ENCODE measurements at places on chromosomes 11 and 22.

DNA sequence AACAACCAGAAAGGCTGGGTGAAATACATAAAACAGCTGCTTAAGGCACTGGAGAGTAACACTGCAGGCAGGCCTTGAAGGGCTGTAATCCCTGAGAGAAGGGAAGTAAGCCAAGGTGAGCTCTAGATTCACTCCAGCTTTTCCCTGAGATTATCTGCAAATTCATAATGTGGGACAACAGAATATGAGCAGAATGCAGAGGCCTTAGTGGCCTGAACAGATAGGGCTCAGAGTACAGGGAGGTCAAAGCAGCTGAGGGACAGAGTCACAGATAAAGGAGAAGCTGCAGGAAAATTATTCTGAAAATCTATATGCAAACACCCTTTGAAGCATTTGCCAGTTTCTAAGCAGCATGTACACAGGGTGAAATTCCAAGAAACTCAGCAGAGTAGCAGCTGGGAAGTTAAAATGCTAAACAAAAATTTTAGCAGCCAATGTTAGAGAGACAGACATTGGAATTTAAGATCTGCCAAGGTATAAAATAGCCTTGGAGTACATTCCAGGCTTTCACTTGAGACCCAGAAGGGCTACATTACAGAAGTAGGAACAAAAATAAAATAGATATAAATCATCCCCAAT lies 48.1 kb upstream of the CWF19L2 start:
- H3K4me1 ChIP-seq = no peaks in the 10 kb centered on the region
- H3K27ac ChIP-seq = no peak overlapping the region

DNA sequence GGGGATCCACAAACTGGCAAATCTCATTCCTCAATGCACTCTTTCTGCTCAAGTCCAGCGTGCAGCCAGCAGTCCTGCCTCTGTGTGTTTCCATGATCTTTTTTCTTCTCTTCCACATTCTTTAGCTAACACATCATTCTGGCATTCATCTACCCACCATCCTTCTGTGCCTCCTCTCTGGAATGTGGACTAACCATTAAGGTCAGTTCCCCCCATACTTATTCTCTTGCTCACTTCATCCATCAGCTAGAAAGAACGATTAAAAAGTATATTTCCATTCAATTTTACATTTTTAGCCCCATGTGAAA lies 7.8 kb downstream of the KIRREL3 start:
- no peak overlapping the region for H3K4me3 ChIP-seq
- H3K27me3 ChIP-seq = no peaks in the 10 kb centered on the region
- DNase-seq = no peak
- H3K36me3 ChIP-seq = no peaks in the 10 kb centered on the region
- H3K27ac ChIP-seq = no peak overlapping the region

GRCh38 chr11:86047275-86047991 lies 21.5 kb downstream of the PICALM start:
- H3K4me1 ChIP-seq = no peaks in the 10 kb centered on the region
- no peak overlapping the region for H3K4me3 ChIP-seq
- no peak for DNase-seq
- H3K27ac ChIP-seq = no peak overlapping the region
- H3K27me3 ChIP-seq = no peaks in the 10 kb centered on the region

DNA sequence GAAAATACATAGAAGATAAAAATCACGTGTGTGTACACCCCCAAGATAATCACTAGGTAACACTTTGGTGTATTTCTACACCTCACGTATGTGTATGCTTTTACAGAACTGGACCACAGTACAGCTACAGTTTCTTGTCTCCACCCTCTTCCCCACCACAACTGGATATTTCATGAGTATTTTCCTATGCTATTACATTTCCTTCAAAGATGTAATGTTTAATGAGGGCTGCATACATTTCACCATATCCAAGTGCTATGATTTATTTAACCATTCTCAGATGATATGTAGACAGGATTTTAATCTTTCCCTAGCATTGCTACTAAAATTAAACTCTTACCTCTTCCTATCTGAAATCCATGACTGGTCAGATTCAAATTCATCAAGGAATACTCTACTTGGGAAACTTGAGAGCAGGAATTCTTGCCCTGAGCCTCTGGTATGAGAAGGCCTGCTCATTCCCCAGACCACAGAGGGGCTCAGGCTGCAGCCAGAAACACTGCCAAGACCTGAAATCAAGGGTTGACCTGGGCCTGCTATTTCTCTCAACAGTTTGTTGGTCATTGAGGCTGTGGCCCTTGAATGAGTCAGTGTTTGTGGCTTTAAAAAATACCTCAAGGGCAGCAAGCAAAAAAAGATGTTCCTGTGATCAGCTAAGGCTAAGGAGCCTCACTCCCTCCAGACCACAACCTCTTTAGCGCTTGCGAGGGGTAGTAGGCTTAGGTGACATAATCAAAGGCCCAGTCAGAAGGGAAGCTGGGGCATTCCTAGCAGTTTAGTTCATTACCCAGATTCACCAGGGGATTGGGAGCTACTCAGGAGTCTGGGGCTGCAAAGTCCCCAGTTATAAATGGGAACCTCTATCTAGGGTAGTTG lies 55.5 kb downstream of the ABTB2 start:
- no peak for DNase-seq
- H3K4me1 ChIP-seq = peaks cover 28% of the 10 kb centered on the region
- no peak overlapping the region for H3K4me3 ChIP-seq

DNA sequence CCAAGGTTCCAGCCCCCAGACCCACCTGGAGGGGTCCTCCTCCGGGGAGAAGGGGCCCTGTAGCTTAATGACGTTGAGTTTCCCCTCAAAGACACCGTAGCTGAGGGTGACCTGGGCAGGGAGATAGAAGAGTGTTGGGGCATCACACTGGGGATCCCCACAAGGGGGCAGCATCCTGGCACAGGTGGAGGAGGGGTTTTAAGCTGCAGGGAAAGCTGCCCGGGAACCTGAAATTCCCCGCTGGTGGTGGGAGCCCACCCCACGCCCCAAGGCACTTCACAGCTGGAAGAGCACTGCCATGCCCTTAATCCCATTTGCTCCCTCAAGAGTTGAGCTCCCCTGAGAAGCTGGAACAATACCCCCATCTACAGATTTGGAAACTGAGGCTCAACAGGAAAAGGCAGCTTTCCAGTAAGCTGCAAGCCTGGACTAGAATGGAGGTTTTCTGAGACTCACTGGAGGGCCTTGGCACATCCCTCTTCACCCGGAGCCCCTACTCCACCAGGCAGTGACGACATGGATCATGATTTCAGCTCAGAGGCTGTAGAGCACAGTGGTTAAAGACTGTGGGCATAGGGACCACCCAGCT lies 13.7 kb downstream of the MFNG start:
- peaks cover 57% of the 10 kb centered on the region for H3K36me3 ChIP-seq
- peak; percentile 54 for DNase-seq
- H3K27ac ChIP-seq = peak overlapping the region; percentile 91
- no peak overlapping the region for H3K4me3 ChIP-seq

GRCh38 chr22:23536821-23537345 lies 43.2 kb downstream of the IGLL1 start:
- H3K27me3 ChIP-seq = peaks cover 2% of the 10 kb centered on the region
- no peak for DNase-seq

- DNase-seq = no peak
- peaks cover 55% of the 10 kb centered on the region for H3K27me3 ChIP-seq
- H3K4me1 ChIP-seq = peaks cover 9% of the 10 kb centered on the region
- no peak overlapping the region for H3K27ac ChIP-seq
- H3K4me3 ChIP-seq = no peak overlapping the region
- no peaks in the 10 kb centered on the region for H3K36me3 ChIP-seq
Observed at GRCh38 chr11:13964771-13965074, 2.2 kb downstream of the SPON1 start.

- no peaks in the 10 kb centered on the region for H3K36me3 ChIP-seq
- H3K27ac ChIP-seq = no peak overlapping the region
- H3K27me3 ChIP-seq = peaks cover 3% of the 10 kb centered on the region
- H3K4me3 ChIP-seq = no peak overlapping the region
- DNase-seq = no peak
Observed at GRCh38 chr22:48076008-48076407, 1313.6 kb downstream of the TBC1D22A start.

- no peaks in the 10 kb centered on the region for H3K36me3 ChIP-seq
- H3K27ac ChIP-seq = no peak overlapping the region
- H3K4me1 ChIP-seq = no peaks in the 10 kb centered on the region
- DNase-seq = no peak
- peaks cover 13% of the 10 kb centered on the region for H3K27me3 ChIP-seq
- H3K4me3 ChIP-seq = no peak overlapping the region
Observed at GRCh38 chr11:133787379-133788141, 57.8 kb downstream of the SPATA19 start.

GRCh38 chr11:103367650-103368049 lies 258.4 kb downstream of the DYNC2H1 start:
- H3K4me3 ChIP-seq = no peak overlapping the region
- H3K27me3 ChIP-seq = no peaks in the 10 kb centered on the region
- no peaks in the 10 kb centered on the region for H3K4me1 ChIP-seq
- no peaks in the 10 kb centered on the region for H3K36me3 ChIP-seq
- DNase-seq = no peak
- no peak overlapping the region for H3K27ac ChIP-seq

DNA sequence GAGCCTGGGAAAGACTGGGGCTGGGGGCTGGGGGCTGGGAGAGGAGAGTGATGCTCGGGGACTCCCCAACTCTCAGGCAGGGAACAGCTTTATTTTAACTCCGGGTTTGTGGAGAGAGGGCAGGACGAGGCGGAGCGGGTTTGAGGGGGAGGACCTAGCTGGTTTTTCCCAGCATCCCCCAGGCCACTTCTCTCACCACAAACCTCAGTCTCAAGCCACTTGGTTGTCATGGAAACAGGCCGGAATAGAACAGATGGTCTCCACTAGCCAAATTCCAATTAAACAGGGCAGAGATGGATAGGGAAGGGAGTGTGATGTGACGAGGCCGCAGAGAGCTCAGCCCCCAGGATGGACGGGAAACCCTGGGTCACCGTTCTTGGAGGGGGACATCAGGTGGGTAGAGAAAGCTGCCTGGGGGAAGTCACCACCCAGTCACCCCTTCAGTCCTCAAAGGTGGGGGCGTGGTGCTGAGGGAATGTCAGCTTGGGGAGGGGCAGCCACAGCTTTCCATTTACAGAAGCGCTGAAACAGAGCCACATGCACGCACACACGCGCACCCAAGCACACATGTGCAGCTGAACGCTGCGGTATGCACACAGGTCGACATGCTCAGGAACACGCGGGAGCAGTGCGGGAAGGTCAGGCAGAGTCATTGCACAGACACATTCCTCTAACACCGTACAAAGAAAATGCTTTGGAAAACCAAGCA lies 19.2 kb downstream of the NECTIN1 start:
- no peak for DNase-seq
- H3K27me3 ChIP-seq = peaks cover 13% of the 10 kb centered on the region
- H3K36me3 ChIP-seq = no peaks in the 10 kb centered on the region
- H3K4me1 ChIP-seq = peaks cover 60% of the 10 kb centered on the region
- H3K4me3 ChIP-seq = no peak overlapping the region

GRCh38 chr22:50200461-50201190 lies at the start of gene SELENOO:
TSS of gene SELENOO (plus strand) at chr22:50201011. CDS start at chr22:50201037, 26 bp downstream.
- peaks cover 3% of the 10 kb centered on the region for H3K27me3 ChIP-seq
- H3K27ac ChIP-seq = peak within 1 kb of the TSS; percentile 77
- H3K4me1 ChIP-seq = peaks cover 16% of the 10 kb centered on the region
- peaks cover 40% of the 10 kb centered on the region for H3K36me3 ChIP-seq

DNA sequence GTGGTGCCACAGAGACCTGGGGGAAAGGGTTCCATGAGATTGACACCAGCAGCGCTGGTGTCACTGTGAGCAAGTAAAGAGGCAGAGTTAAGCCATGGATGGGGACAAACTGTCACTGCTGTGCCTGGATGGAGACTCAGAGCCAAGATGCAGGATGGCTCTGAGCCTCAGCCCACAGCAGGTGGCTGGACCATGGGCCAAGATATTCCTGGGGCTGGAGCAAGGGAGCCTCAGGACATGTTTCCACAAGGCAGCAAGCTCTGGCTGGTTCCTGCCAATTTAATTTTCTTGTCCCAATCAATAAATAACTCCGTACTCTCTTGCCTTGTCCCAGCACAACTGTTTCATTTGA lies 23.0 kb downstream of the MYO18B start:
- H3K36me3 ChIP-seq = no peaks in the 10 kb centered on the region
- H3K27me3 ChIP-seq = no peaks in the 10 kb centered on the region
- H3K4me3 ChIP-seq = no peak overlapping the region
- no peak overlapping the region for H3K27ac ChIP-seq

- no peak overlapping the region for H3K27ac ChIP-seq
- H3K27me3 ChIP-seq = peaks cover 9% of the 10 kb centered on the region
Observed at GRCh38 chr11:849951-850774, 7.5 kb downstream of the TSPAN4 start.

DNA sequence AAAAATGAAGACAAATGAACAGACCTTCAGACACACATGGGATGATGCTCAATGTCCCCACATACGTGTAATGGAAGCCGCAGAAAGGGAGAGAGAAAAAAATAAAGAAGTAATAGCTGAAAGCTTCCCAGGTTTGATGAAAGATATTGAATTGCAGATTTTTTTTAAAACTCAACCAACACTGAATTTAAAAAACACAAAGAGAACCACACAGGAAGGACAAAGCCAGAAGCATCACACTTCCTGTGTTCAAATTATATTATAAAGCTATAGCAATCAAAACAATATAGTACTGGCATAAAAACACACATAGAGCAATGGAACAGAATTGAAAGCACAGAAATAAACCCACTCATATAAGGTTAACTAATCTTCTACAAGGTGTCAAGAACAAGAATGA lies 26.5 kb downstream of the TMEM45B start:
- H3K4me1 ChIP-seq = no peaks in the 10 kb centered on the region
- no peaks in the 10 kb centered on the region for H3K27me3 ChIP-seq
- DNase-seq = no peak
- no peaks in the 10 kb centered on the region for H3K36me3 ChIP-seq
- no peak overlapping the region for H3K4me3 ChIP-seq

DNA sequence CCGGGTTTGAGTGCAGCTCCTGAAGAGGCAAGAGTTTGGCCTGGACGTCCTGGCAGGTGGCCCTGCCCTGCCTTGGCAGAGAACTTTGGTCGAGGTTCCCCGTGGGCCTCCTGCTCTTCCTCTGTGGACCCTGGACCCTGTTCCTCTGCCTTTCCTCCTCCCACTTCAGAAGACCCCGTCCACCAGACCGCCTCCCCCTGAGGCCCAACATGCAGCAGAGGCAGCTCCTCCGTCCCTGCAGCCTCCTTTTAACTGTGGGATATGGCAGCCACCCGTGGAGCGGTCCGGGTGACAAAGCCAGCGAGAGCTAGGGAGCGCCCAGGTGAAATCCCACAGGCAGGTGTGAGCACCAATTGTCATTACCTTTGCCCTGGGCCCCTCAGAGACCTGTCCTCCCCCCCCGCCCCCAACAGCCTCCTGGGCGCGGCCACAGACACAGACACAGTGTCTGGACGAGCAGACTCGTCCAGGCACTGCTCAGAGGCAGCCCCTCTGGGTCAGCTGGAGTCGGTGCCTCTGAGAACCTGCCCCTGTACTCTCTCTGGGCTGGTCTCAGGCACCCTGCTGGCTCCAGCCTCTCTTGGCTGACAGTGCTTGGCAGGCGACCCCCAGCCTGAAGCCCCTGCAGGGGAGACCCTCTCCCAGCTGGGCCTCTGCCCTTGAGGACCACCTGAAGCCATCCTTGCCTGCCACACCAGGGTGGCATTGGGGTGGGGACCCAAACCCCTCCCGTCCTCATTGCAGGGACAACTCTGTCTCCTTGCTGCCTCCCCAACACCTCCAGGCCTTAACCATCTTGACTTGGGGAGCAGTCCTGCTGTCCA lies 4.1 kb upstream of the PTDSS2 start:
- DNase-seq = no peak
- no peaks in the 10 kb centered on the region for H3K27me3 ChIP-seq
- H3K4me3 ChIP-seq = no peak overlapping the region
- H3K27ac ChIP-seq = no peak overlapping the region
